GM12864 (cell line): ENCODE measurements at places on chromosomes 12 and 14.

GRCh38 chr14:78342879-78343278, 172.7 kb downstream of the NRXN3 start:
- DNase-seq: no peak

GRCh38 chr12:52020539-52021336, 14.0 kb downstream of the TAMALIN start:
- no peak for DNase-seq

- DNase-seq: no peak
Measured at GRCh38 chr12:27003421-27004381, 10.5 kb downstream of the TM7SF3 start.

- DNase-seq: no peak
Measured at GRCh38 chr12:13278249-13278787, 81.8 kb downstream of the EMP1 start.

DNA sequence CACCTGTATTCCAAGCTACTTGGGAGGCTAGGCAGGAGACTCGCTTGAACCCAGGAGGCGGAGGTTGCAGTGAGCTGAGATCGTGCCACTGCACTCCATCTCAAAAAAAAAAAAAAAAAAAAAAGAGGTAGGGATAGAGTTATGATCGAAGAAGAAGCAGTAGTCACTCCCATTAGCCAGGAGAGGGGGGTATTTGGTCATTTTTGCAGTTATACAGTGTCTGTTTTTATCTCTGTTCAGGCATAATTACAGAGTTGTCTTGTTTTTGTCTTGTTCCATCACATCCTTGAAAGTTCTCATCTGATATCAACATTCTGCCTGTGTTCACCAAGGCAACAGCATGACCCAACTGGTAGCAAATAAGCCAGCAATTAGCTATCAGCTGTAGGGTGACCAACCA, 98.5 kb upstream of the TMPO start:
- no peak for DNase-seq

- DNase-seq: no peak
Measured at GRCh38 chr14:67622675-67623074, 3.0 kb downstream of the ARG2 start.

GRCh38 chr12:18071336-18071735, 18.7 kb downstream of the RERGL start:
- no peak for DNase-seq

DNA sequence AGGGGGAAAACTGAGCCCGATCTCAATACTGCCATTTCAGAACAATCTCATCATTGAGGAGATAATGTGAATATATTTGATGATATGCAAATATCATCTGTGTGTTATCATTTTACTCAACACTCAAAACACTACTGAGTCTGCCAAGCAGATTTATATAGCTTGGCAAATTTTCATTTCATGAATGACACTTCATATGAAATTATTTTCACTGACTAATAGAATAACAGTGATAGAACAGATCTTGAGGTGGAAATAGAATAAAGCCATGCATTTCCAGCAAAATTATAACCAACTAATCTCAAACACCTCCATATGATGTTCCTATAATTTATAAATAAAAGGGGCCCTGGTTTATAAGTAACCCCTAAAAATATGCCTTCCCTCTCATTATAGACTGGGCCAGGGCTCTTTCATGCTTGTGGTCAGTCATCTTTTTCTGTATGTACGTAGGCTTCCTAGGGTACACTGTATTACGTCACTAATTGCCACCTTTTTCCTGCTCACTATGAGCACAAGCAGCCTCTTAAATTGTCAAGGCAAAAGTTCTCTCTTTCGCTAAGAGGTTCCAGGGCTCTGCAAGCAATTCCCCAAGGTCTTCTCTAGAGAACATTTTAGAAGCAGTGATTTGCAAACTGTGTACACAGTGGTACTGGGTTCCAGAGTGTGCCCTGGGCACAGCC, 197.1 kb upstream of the FOXN3 start:
- DNase-seq: no peak

DNA sequence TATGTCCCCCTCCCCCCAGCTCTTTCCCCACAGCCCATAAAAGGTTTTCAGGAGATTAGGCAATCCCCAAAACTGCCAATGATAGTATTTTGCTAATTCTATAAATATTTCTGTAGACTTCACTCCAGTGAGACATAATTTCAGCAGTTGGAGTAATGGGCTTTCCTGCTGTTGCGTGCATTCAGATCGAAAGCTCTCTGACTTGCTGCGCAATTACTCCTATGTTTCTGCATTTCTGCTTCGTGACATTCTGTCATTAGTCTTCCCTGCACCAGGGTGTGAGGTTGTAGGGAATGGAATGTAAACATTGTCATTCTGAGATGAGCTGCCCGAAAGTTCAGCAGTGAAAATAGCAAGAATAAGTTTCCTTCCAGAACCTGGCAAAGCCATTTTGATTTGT, 58.2 kb downstream of the SAMD4A start:
- no peak for DNase-seq

- DNase-seq: no peak
Measured at GRCh38 chr14:56715938-56716337, 94.3 kb downstream of the OTX2 start.

GRCh38 chr14:76773956-76774820, 12.9 kb downstream of the VASH1 start:
- no peak for DNase-seq

DNA sequence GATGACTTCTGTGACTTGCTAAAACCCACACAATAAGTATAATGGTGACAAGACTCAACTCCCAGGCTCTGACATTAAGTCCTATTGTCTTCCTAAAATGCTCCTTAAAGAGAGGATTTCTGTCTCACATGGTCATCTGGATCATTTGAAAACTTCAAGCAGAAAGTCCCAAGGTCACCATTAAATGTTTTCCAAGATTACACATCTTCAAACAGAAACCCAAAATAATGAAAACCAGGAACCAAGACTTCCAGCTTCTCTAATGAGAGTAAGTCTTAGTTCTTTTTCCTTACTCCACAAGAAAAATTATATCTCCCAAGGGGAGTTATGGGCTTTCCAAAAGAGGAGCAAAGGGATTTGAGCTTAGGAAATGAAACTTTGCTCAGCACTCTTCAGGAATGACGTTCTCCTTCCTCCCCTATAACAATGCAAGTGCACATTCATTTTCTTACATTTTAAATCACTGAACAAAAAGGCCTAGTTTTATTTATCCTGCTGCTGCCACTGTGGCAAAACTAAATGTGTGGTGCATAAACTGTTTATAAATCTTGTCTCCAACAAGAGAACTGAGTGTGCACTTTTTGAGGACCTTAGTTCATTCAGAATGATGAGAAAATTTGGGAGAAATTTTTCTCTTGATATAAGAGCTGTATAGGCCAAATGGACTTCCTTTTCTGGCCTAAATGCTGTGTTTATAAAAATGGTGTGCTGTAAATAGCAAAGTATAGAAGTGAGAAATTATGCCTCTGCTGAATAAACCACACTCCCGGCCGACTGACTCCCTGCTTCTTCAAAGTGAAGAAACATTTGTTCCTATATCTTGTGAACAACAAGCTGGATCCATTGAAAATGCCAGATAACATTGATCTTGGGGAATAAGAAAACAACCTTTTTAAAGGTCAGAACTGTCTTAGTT, 148.4 kb upstream of the PLEKHG7 start:
- DNase-seq: no peak

- no peak for DNase-seq
Measured at GRCh38 chr12:78407722-78408121, 456.9 kb upstream of the SYT1 start.

GRCh38 chr12:124916374-124917134, 2.1 kb upstream of the UBC start:
- no peak for DNase-seq

- no peak for DNase-seq
Measured at GRCh38 chr12:15769586-15769985, 19.6 kb downstream of the EPS8 start.

GRCh38 chr12:104672096-104672445, 215.3 kb downstream of the CHST11 start:
- no peak for DNase-seq

- DNase-seq: no peak
Measured at GRCh38 chr12:98856897-98857540, 211.9 kb downstream of the APAF1 start.
